ENCODE measurements at places on chromosomes 4 and X.

GRCh38 chr4:156924774-156925315 is 46.8 kb downstream of the PDGFC start:
- no peak for DNase-seq

- no peak for DNase-seq
Measured at GRCh38 chrX:124333862-124334261, 1.4 kb downstream of the TEX13D start.

DNA sequence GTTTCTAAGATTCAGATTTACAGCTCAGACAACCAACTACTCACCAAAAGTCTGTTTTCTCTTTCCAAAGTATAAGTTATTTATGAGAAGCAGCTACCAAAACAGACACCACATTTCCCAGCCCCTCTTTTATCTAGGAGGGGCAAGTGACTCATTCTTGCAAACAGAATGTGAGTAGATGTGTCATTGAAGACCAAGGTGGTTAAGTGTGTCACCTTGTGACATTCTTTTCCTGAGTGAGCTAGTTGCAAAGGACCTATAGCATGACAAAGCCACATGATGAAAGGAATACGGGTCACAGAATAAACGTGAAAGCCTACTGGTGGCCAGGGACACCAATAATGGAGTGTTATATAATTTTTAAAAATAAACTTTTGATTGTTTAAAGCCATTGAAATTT is 50.0 kb downstream of the SLC7A11 start:
- DNase-seq: no peak

GRCh38 chrX:46727441-46727840 is 31.5 kb downstream of the SLC9A7 start:
- DNase-seq: no peak

DNA sequence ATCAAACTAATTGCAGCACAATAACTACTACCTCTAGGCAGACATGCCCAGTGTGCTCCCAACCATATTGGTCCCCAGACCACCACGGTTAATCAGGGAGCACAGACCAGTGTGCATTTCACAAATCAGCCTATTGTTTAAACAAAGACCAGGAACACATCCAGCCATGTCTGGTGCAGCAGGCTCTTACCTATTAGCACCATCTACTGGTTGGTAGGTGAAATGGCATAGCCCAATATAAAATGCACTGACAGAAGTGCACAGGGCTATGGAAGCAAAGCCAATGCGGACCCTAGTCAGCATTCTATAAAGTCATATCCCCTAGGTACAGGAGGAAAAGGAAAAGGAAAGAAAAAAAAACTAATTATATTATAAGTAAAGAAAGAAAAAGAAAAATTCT is 15.5 kb upstream of the CYLC1 start:
- no peak for DNase-seq

DNA sequence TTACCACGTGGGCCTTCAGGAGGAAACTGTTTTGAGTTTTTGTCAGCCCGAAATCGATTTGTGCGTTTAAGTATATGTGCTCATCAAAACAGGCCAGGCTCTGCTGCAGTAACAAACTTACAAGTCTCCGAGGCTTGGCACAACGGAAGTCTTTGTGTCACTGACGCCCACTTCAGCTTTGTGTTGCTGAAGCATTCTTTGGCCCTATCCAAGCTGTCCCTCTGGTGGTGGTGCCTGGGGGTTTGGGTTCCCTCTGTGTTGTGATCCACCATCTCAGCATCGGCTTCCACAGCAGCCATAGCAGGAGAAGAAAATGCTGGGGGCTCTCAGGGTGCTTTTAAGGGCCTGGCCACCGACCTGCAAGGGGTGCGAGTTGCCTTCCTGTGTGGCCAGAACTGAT is 176.4 kb downstream of the PTTG2 start:
- no peak for DNase-seq
